Cardiac fibroblast (primary cell): ENCODE measurements at places on chromosomes 4 and X.

- DNase-seq = peak; percentile 72
Observed at GRCh38 chrX:8971116-8971515, 62.8 kb downstream of the FAM9B start.

DNA sequence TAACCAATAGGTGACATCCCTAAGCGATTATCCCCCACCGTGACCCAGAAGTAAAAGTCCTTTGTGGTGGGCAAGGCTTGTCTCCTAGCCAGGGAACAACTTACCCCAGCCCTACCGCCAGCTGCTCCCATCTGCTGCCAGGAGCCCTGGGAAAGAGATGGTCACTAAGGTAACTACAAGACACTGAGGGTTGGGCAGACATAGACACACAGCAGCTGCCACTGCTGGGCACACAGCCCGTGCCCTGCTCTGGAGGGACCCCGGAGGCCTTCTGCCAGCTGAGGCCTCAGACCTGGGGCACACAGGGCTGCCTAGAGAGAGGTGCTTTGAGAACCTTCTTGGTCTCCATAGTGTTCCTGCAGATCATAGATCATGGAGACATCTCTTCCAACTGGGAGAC, 53.0 kb upstream of the PROM1 start:
- no peak for DNase-seq

- DNase-seq = peak; percentile 97
Observed at GRCh38 chrX:23742697-23743622, at the start of gene ACOT9. ACOT9 (minus strand) TSS chrX:23743276; CDS start chrX:23743144, 132 bp downstream.

DNA sequence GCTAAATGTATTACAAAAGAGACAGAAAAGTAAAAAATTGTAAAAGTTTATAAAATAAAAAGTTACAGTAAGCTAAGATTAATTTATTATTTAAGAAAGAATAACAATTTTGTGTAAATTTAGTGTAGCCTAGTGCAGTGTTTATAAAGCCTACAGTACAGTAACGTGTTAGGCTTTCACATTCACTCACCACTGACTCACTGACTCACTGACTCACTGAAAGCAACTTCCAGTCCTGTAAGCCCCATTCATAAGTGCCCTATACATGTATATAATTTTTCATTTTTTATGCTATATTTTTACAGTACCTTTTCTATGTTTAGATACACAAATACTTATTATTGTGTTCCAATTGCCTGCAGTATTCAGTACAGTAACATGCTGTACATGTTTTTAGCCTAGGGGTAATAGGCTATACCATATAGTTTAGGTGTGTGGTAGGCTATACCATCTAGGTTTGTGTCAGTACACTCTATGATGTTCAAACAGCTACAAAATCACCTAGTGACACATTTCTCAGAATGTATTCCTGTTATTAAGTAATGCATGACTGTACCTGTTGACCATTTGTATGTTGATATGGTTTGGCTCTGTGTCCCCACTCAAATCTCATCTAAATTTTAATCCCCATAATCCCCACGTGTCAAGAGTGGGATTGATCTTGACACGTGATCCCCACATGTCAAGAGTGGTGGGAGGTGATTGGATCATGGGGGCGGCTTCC, 57.9 kb downstream of the CFAP299 start:
- DNase-seq = peak; percentile 77

DNA sequence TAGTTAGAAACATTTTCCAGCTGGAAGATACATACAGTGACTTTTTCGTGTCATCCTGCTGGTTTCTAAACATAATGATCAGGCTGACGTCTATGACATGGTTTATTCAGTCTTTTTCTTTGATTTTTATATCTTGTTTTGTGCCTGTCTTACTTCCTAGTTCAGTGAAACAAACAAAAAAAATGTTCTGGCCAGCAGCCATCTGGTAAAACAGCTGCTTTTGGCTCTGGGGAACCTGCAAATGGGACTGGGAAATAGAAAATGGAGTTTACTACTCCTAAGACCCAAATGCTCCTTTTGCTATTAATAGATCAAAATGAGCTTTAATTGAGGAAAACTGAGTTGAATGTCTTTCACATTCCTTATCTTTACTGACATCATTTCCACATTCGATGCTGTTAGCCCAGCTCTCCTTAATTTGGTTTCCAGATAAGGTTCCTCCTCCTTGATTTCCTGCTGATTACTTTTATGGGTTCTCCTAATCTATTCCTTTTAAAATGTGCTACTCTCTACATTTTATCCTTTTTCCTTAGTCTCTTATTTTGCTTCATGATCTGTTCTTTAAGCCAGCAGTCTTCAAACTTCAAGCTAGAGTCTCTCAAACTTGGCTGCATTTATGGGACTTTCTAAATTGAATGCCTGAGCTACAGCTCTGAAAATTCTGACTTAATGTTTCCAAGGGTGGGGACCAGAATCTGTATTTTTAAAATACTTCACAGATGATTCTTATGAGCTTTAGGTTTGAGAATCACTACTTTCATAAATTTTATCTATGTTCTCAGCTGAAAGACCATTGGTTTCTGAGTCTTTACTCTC, 499.5 kb downstream of the ANKRD50 start:
- peak; percentile 76 for DNase-seq

GRCh38 chr4:163550869-163551267, 56.4 kb downstream of the TMA16 start:
- no peak for DNase-seq

DNA sequence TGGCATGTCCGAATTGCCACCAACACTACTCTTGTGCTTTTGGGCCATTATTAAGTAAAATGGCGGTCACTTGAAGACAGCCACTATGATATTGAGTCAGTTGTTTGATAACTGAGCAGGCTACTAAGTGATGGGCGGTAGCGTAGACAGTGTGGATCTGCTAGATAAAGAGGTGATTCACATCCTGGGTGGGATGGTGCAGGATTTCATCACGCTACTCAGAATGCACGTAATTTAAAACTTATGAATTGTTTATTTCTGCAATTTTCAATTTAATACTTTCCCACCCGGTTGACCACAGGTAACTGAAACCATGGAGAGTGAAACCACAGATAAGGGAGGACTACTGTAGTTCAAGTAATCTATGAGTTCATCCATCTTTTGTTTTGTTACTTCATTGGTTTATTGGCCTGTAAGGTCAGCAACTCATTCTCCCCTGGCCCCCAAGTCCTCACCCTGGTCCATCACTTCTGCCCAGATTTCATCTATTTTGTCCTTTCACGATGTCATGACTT, 2.9 kb downstream of the ARAF start:
- DNase-seq = no peak
